ENCODE measurements at places on chromosomes 16 and 17.

DNA sequence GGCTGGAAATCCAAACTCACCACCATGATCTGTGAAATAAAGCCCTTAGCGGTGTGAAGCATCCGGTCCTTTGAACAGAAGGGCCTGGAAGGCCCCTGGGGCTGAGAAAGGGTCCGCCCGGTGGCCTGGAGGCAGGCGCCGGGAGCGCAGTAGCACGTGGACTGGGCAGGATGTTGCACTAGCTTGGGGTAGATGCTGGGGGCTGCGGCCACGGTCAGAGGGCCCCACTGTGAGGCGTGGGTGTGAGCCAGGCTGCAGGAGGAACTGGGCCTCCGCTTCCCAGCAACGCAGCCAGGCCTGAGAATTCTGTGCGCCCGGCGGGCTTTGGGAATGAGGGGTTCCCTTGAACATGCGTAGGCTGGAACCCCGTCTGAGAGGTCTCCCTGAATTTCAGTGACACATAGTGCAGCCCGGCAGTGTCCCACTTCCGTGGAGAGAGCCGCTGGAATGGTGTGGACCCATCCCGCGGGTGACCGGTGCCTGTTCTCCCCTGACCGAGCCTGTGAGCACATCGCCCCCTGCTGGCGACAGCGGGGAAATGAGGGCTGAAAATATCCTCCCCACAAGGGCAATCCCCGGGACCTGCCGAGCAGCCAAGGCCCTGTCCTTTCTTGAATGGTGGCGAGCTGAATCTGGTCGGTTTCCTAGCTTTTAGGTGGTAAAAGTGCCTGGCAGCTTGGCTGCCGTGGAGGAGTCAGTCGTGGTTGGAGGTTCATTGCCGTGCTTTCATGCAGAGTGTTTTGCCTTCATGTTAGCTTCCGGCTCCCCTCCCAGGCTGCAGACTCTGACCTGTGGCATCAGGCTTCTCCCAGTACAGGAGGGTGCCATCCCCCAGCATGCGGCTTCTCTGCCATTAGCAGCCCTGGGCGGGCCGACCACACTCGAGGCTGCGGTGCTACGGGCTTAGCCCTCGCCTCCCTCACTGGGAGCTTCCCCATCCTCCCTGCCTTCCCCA lies 43.8 kb downstream of the DNAJA2 start:
- DNase-seq, result peak; percentile 81

- DNase-seq, result no peak
Measured at GRCh38 chr16:25141648-25142047, 30.1 kb downstream of the LCMT1 start.

DNA sequence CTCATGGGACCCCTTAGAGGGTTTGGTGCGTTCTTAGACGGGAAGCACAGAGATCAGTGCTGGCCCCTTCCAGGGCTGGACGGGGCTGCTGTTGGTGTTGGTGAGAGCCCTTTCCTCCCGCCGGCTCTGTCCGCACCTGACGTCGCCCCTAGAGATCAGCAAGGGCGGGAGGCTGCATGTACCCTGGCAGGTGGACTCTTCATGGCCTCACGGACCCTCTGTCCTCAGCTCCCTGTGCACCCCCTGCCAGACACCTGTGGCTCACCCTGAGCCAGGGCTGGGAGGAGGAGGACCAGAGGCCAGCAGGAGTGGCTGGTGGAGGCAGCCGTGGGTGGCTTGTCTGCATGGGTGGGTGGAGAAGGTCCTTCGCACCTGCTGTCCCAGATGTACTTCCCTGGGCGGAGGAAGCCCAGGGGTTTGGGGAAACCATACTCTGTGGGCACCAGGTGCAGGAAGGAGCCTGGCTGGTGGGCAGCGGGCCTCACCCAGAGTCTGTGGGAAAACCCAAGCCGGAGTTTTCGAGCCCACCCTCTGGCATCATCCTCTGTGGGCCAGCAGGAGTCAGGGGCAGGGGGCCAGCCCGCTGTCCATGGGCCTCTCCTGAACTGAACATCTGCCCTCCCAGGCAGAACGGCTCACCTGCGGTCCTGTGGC lies 348.6 kb downstream of the SEC14L1 start:
- no peak for DNase-seq

DNA sequence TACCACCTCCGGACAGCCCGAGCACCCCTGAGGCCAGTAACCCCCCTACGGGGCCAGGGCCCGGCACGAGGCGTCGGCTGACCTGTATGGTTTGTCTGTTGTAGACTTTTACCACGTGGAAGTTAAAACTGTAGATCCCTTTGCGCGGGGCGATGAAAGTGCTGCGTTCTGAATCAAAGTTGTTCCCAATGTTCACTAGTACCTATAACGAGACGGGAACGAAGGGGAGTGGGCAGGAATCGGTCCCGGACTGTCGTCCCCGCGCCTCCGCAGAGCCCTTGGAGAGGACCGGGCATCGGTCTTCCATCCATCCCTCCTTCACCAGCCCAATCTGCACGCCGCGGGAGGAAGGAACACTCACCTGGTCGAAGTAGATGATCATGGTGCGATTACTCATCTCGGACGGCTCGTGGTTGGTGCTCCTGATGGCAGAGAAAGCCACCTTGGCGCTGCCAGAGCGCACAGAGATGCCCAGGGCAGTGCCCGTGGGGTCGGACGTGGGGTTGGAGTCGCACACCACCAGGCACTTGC lies 732 bp downstream of the CBLN1 start:
- no peak for DNase-seq

DNA sequence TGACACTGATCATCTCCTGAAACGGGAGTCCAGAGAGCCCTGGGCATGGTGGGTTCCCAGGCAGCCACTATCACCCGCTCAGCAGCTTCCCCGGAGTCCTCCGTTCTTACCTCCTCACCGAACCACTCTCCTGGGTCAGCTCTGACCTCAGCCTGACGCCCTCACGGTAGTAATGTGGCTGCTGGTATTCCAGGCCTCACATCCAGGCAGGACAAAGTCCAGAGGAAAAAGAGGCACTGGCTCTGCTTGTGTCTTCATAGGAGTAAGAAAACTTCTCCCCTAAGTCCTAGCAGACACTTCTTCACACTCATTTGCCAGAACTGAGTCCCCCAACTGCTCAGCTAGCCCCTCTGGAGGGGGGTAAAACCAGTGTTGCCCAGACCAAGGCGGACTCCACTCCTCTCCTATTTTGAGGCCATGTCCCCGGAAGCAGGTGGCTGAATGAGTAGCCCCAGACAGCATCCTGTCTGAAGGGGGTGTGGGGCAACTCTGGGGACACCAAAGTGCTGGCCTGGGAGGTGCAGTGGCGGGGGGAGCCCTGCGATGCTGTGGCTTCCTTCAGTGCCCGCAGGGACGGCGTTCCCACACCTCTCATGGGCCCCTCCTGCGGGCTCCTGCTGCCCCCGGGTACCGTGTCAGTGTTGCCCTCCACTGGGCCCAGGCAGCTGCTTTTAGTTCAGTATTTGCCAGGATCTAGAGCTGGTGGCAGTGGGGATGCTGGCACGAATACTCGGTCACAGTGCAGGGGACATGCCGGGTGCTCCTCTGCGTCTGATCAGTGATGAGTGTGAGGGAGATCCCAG lies 5.4 kb downstream of the FSCN2 start:
- no peak for DNase-seq

DNA sequence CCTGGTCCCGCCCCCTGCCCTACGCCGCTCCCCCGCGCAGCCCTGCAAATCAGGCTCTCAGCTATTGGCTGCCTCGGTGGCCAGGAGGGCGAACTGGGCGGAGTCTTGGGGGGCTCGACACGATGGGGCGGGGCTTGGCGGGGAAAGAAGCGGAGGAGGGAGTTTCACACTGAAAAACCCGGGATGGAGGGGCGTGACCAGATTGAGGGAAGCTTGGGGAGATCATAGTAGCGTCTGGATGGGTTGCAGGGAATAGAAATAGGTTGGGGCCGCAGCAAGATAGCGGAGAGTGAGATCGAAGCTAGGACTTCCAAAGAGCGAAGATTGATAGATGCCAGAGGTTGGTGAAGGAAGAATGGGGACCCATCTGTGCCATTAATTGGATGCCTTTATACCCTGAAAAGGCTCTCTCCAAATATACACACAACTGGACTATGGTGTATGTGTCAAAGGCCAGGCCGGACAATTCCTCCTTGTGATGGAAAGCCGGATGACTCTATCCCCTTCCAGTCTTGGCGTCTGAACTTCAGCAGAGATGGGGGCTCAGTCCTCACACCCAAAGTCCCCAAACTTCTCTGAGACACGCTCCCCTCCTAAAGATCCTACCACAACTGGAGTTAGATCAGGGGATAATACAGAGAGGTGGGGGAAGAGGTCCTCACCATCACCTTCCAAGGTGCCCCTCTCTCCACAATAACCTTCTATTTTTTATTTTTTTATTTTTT lies 376 bp upstream of the STAC2 start:
- DNase-seq, result peak; percentile 60

- no peak for DNase-seq
Measured at GRCh38 chr16:56262551-56263245, 71.4 kb downstream of the GNAO1 start.

GRCh38 chr16:73891129-73891542 lies 405.5 kb upstream of the PSMD7 start:
- no peak for DNase-seq

- no peak for DNase-seq
Measured at GRCh38 chr17:70687421-70687820, 518.1 kb downstream of the KCNJ2 start.

GRCh38 chr17:50783193-50783660 lies 15.9 kb upstream of the ANKRD40CL start:
- peak; percentile 96 for DNase-seq

- no peak for DNase-seq
Measured at GRCh38 chr16:75083813-75084212, 32.8 kb downstream of the LDHD start.

DNA sequence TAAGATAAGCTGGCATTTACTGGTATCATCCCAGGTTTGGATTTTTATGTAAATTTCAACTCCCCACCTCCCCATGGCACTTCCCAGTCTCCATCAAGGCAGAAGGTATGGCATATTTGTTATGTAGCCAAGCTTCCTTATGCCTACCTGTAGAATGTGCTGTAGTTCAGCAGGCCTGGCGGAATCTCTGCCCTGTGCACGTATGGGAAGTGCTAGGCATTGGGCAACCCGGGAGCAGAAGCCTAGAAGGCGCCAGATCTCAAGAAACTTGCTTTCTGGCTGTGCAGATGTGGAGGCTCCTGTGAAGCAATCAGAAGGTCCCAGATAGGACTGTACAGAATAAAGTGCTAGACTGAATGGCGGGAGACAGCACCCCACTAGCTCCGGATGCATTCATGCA lies 64.7 kb downstream of the SNX20 start:
- DNase-seq, result no peak

GRCh38 chr17:45873728-45874127 lies 20.6 kb upstream of the MAPT start:
- DNase-seq, result no peak

DNA sequence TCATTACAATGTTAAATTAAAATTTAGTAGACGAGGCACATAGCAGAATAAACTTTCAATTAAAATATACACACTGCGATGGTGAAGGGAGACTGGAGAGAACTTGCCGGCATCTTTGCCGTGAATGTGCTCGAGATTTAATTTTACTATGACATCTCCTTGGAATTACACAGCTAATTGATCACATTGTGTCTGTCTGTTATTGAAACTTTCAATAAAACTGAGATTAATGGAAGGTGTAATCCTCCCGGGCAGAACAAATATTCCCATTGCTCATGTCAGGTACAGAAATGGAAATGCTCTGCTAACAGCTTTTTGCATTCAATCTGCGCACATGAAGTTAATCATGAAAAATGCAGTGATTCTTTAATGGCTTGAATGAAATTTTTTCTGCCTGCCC lies 210.1 kb upstream of the NLRP1 start:
- no peak for DNase-seq

GRCh38 chr17:81954131-81955057 lies 6.6 kb downstream of the NOTUM start:
- DNase-seq, result no peak

DNA sequence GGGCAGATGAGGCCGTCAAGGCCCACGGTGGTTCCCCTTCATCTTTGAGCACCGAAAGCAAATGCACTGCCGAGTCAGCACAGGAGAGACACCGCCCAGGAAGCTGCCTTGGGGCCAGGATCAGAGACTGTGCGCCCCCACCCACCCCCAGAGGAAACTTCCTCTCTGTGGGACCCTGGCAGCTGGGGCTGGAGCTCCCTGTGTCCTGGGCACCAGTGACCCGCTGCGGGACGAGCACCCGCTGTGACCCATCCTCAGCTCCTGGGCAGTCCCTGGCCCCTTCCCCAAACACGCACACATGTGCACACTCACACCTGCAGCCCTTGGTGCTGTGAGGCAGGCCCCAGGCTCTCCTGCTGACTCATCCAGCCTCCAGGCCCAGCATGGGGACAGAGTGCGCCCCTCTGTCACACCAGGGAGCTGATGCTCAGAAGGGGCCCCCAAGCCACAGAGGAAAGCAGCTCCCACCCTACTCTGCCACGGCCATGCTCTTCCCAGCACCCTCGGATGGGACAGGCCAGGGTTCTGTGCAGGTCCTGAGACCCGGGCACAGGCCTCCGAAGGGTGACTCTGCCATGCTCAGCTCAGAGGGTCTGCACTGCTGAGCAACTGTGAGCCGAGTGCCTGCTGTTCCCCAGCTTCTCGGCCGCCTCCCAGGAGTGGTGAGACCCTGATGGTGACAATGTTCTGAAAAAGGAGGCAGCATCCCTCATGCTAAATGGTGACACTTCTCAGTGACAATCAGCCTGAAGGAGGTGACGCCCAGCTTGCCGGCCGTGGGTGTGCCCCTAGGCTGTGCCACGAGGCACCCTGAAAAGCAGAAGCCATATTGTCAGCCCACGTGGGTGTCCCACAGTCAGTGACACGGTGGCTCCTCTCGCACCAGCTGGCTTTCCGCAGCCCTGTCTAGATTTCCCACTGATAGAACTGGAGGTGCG lies 3.6 kb downstream of the PIEZO1 start:
- no peak for DNase-seq

- DNase-seq, result no peak
Measured at GRCh38 chr16:89536371-89536770, 24.1 kb upstream of the RPL13 start.

- no peak for DNase-seq
Measured at GRCh38 chr16:58516768-58517107, 1.4 kb downstream of the SETD6 start.

- no peak for DNase-seq
Measured at GRCh38 chr17:40558300-40558889, 6.9 kb downstream of the CCR7 start.

All from A549 (cell line).